Stimulated activated naive CD4-positive, alpha-beta T cell treated with Interleukin-2 at 50 U/mL for 16 hours (primary cell): ENCODE measurements at places on chromosomes 7 and 10.
A peak's percentile ranks its signal among the peaks of the same experiment; 100 is the strongest.

GRCh38 chr7:131012477-131013031 is 278.5 kb upstream of the KLF14 start:
- DNase-seq: no peak

DNA sequence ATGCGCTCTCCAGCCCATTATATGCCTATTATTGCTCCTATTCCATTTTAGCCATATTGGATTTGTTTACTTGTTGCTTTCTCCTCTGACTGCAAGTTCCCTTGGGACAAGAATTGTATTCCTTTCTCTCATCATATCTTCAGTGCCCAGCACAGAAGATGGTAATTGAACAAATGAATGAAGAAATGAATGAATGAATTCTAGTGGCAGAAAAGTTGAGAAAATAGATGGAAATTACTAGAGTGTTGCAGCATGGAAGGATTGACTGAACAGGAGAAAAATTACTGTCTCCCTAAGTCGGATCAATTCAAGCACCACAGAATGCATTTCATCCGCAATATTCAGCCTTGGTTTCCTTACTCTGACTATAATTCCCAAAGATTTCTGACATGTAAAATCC is 1243.2 kb downstream of the SORCS1 start:
- no peak for DNase-seq

DNA sequence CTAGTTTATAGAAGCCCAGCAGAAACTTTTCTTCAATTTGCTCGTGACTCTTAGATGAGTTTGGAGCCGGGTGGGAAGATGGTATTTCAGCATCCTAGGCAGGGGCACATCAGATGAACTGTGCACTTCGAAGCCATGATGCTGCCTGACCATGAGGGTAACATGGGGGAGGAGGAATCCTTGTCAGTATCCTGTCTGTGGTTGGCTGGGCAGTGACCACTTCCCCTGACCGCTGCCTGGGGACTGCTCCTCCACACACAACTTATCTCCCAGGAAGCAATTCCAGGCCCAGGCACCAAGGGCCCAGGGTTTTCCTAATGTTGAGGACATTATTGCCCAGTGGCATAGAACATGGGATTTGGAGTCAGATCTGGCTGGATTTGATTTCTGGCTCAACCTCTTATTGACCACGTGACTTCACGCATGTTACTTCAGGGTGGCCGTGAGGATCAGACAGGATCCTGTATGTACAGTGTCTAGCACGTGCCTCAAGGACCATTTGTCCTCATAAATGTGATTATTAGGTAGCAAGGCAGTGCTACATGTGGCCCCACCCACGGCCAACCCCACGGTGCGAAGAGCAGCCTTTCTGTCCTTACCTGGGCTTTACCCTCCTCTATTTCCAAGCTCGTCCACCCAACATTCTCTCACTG is 65.2 kb downstream of the PTPRE start:
- DNase-seq: no peak

DNA sequence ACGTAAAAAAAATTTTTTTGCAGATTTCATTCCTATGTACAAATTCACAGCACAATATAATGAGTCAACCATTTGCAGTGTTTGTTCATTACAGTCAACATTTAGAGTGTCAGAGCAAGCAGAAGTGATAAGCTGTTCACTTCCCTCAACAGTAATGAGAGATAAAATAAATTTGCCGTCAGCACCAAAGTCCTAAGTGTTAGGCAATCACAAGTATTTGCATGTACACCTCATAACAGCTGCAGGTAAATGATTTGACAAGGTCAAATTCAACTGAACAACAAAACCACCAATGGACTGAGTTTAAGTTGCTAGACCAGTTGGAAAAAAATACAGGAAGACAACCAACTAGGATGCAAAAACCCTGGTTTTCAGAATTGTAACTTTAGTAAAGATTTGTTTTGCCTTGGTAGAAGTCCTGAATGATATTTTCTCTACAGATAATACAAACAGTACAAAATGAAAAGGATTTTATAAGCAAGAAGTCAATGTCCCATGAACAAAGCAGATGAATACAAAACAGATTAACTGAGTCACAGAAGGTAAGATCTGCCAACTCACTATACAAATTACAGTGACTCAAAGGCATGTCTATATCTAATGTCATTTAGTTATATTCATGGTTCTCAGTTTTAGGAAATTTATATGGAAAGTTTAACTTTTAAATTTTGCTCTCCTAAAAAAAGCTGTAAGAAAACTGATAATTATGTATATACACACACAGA is 10.4 kb downstream of the RAPGEF5 start:
- no peak for DNase-seq

DNA sequence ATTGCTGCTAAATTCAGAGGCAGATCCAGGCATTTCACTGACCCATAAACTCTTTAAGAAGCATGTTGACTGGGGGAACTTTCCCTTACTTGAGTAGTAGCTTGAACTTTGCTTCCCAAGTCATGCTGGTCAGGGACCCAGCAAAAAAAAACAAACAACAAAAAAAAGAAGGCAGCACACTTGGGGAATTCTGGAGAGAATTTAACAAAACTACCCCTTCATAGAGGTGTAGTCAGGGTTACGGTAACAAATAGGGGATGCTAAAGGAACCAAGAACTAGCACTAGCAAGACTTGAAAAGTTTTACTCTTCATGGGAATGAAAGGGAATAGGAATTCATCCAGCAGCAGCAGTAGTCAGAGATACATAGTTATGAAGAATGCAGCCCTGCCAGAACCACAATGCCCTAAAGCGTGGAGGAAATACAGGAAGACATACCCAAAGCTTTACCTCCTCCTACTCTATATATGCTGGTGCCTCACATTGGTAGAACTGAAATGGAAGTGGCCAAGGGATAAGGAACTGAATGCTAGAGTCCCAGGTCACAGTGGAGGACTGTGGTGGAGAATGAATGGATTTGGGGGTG is 67.3 kb downstream of the PHYHIPL start:
- no peak for DNase-seq

GRCh38 chr10:31263903-31264302 is 55.1 kb upstream of the ZEB1 start:
- no peak for DNase-seq

DNA sequence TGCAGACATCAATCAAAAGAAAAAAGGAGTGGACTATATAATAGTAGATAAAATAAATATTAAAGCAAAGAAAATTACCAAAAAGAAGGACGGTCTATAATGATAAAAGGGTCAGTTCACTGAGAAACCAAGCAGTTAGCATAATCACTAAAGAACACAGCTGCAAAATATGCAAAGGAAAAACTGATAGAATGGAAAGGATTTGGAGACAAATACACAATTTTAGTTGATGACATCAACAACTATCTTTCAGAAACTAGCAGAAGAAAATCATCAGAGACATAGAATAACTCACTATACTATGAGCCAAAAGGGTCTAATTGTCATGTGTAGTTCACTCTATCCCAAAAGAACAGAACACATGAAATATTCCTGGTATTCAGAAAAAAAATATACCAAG is 316.4 kb upstream of the IGFBP3 start:
- DNase-seq: no peak

GRCh38 chr7:117119192-117119924 is 166.1 kb downstream of the ST7 start:
- DNase-seq: peak; percentile 66

GRCh38 chr10:17413876-17414275 is 40.5 kb downstream of the ST8SIA6 start:
- no peak for DNase-seq

- no peak for DNase-seq
Observed at GRCh38 chr10:78749898-78750297, 318.9 kb upstream of the ZMIZ1 start.

DNA sequence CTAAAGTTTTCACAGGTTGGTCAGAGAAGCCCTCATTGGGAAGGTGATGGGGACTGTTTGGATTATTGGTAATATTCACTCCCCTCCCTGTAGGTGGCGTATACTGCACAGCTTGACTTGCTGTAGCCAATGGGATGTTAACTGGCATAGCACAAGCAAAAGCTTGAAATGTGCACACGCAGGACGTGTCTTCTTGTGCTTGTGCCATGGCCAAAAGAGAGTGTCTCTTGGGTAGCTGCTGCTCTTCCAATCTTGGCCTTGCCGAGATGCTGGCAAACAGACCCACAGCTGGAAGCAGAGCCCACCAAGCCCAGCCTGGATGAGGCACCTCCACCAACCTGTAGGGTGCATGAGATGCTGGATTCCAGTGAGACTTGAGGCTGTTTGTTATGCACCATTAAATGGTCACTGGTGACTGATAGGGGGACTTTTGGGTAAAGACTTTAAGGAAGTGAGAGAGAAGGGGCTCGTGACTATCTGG is 266.0 kb downstream of the GRID1 start:
- DNase-seq: no peak

GRCh38 chr10:78512205-78512550 is 478.5 kb downstream of the RPS24 start:
- no peak for DNase-seq

GRCh38 chr7:101952355-101953247 is 135.2 kb downstream of the CUX1 start:
- no peak for DNase-seq

GRCh38 chr7:96416116-96416515 is 94.2 kb upstream of the SLC25A13 start:
- DNase-seq: no peak

DNA sequence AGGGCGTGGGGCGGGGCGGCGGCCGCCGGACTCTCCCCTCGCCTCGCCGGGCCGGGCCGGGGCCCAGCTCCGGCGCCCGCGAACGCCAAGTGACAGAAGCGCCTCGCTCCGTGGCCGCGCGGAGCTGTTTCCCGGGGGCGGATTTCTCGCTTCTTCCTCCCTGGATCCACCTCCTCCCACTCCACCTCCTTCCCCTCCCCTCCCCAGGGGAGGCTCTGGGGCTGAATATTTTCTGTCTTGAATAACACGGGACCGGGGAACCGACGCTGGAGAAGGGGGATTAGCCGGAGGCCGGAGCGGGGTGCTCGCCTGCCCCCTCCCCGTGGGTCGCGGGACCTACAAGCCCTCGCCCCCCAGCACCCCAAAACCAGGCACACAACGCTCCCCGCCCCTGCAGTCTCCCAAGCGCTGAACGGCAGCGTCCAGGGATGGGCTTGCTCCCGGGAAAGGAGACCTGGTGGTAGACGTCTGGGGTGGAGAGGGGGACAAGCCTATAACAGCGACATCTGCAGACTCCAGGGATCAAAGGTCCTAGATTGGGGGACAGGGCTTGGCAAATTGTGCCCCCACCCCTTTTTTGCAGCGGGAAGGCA is at the start of gene ARHGAP21:
ARHGAP21 (minus strand) TSS at position 100 of the 593 bp plus-strand sequence. CDS start 1,988 bp downstream, outside the sequence.
- DNase-seq: peak; percentile 28
